Gastroesophageal sphincter (tissue), 4 donors: ENCODE measurements at places on chromosomes 2 and 18. TPM values are rescaled to one million over a fixed set of nuclear protein-coding genes. Genes with fewer than 3 reads are reported as not detected.

Gene EXOC6B
- total RNA-seq = 43.6 TPM

Gene REEP1
- 107 TPM for total RNA-seq

Gene RPRM
- 1.2 TPM for total RNA-seq

Gene CCDC102B
- total RNA-seq = 3.8 TPM

Gene CDK5R2
- not detected for total RNA-seq

Gene RMC1
- total RNA-seq = 30.0 TPM

Gene SMAD7
- 76.0 TPM for total RNA-seq

Gene PCARE
- not detected for total RNA-seq

Gene ANKRD29
- 11.6 TPM for total RNA-seq

Gene OTOS
- not detected for total RNA-seq

Gene TNS1
- total RNA-seq = 2,193 TPM

Gene DSC2
- 4.0 TPM for total RNA-seq

Gene EPHA4
- total RNA-seq = 28.9 TPM

Gene PCBP1
- total RNA-seq = 117 TPM

Gene IGFBP2
- 190 TPM for total RNA-seq

Gene UGT1A4
- not detected for total RNA-seq

Gene RAB27B
- 0.58 TPM for total RNA-seq
